ENCODE measurements at places on chromosomes 7 and 10. TPM values are rescaled to one million over a fixed set of nuclear protein-coding genes. Genes with fewer than 3 reads are reported as not detected.

Gene IDI2
- total RNA-seq: not detected

Gene GHRHR
- total RNA-seq: not detected

Gene TEX47
- total RNA-seq: not detected

GRCh38 chr10:59284118-59284975 lies 78.0 kb downstream of the FAM13C start:
- DNase-seq: no peak

GRCh38 chr10:114328874-114329273 lies 75.4 kb downstream of the AFAP1L2 start:
- no peak for DNase-seq

DNA sequence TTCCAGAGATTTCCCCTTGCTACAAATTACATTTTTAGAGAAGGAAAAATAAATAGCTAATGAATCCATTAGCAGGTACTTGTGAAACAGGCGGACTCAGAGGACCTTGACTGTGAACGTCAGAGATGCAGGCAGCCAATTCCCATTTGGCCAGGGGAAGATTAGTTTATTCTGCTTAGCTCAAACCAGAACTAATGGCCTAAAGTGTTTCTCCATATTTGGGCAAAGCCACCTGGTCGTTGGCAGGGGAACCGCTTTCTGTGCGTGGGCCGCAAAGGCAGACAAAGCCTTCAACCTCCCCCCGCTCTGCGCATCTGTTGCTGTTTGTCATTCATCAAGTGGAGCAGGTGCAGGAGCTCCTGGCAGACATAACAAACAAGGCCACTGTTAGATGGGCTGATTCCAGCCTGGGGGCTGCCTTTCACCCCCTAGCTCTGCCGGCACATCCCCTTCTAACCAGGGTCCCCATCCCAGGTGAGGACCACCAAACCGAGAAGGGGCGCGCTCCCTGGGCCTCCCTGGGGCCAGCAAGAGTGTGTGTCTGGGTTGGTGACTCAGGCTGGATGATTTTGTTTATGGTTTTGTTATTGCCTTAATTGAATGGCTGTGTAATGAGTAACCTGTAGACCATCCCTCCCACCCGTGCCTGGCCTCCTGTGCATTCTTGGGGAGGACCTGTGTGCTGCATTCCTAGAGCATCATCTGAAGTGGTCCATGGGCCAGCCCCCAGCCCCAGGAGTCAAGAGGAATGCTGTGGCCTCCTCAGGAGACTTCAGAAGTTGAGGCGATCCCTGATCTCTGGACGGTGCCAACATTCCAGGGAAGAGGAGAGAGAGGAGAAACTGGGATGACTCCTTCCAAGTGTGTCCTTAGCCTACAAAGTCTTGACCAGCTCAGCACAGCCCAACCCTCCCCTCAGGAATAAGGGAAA lies 14.5 kb upstream of the CPA1 start:
- DNase-seq: no peak

DNA sequence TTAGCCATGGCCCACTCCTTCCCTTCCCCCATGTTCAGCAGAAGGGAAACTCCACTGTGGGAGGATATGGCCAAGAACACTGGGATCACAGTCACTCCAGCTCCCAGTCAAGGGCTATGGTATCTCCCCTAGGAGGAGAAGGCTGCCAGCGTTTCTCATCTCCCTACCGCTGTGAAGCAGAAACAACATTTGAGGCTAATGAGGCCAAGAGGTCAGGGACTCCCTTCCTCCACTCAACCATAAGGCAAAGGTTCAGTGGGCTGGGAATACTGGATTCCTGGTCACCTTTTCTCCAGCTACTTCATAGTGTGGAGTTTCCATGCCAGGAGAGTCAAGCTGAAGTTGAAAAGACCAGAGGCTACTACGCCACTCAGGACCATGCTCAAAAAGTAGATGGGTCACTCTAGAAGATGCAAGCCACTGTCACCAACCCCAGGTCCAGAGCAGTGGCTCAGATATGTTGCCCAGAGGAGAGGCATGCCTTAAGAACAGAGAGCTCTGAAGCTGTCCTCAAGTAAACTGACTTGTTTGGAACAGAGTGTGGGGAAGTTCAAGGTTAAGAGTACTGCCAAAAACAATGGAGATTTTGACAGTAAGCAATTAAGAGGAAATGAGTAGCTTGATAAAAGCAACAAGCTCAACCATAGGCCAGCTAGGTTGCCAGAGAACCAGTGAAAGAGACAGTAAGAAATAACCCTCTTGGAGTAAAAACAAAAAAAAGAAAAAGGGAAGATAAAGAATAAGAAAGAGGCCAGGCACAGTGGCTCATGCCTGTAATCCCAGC lies 3.8 kb upstream of the TMEM140 start:
- DNase-seq: peak; percentile 86

GRCh38 chr7:6554848-6555247 lies 3.6 kb upstream of the GRID2IP start:
- DNase-seq: no peak

Measured in pulmonary artery endothelial cell (primary cell).